T-cell (primary cell): ENCODE measurements at places on chromosomes 3 and 15. TPM values are rescaled to one million over a fixed set of nuclear protein-coding genes. Genes with fewer than 3 reads are reported as not detected.
A peak's percentile ranks its signal among the peaks of the same experiment; 100 is the strongest.

DNA sequence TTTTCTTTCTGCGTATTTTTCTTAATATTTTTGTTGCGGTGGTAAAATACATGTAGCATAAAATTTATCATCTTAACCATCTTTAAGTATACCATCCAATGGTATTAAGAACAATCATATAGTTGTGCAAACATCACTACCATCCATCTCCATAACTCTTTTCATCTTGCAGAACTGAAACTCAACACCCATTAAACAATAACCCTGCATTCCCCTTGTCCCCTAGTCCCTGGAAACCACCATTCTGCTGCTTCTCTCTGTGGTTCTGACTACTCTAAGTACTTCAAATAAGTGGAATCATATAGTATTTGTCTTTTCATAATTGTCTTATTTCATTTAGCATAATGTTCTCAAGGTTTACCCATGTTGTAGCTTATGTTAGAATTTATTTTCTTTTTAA is 67.3 kb upstream of the EOMES start:
- H3K36me3 ChIP-seq: no peaks in the 10 kb centered on the region
- no peak overlapping the region for H3K4me3 ChIP-seq

ACSBG1 gene
- not detected for total RNA-seq

SRGAP3 gene
- total RNA-seq: 1.4 TPM

DNA sequence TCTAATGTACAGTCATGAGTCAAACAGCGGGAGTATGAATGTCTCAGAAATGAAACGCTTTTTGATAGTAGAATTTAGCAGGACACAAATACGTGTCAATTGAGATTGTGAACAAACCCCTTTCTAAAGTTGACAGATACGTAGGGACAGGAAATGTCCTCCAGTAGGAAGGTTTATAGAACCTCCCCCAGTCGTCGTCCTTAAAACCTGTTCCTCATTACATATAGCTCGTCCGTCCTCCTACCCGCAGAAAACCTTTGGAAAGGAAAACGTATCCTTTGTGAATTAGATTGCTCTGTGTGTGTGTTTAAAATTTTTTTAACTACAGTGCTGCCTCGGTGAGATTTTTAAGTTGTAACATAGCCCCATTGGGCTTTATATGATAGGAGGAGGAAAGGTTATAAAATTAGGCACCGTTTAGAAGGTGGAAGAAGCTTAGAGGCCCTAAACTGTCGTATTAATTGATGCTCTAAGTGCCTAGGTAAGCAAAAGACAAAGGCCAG is 4.1 kb downstream of the UBE2E1 start:
- peaks cover 30% of the 10 kb centered on the region for H3K4me1 ChIP-seq
- no peaks in the 10 kb centered on the region for H3K27me3 ChIP-seq
- no peaks in the 10 kb centered on the region for H3K36me3 ChIP-seq
- H3K4me3 ChIP-seq: peak overlapping the region; percentile 68

CHRNA7 gene
- 0.35 TPM for total RNA-seq

DNA sequence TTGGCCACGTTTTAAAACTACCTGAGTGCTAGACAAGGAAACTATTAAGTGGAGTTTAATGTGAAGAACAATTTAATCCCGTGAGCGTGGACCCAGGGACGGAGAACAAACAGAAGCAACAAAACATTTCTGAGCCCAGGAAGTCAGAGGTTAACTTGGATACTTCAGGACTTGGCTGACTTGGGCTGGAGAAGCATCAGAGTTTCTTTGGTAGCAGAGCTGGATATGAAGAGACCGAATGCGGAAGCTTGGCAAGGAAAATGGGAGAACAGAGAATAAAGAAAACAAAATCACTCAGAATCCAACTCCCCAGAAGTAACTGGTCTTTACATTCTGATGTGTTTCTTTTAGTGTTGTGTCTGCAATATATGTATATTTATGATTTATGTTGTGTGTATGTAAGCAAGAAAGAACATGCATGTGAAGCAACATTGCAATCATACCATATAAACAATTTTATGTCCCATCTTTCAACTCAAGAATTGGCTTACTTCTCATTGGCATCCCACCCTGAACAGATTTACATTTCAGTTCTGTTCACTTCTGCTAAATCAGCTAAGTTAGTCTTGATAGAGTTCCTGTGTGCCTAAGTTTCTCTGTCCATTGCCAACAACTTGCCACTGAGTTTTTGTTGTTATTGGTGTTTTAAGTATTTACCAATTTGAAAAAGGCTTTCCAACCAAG is 17.2 kb upstream of the PLOD2 start:
- no peak overlapping the region for H3K4me3 ChIP-seq
- no peaks in the 10 kb centered on the region for H3K27me3 ChIP-seq
- no peak for DNase-seq
- no peak overlapping the region for H3K27ac ChIP-seq
- H3K4me1 ChIP-seq: no peaks in the 10 kb centered on the region

RAB5A gene
- total RNA-seq: 89.5 TPM
